ENCODE measurements at places on chromosomes 12 and 14. TPM values are rescaled to one million over a fixed set of nuclear protein-coding genes. Genes with fewer than 3 reads are reported as not detected.

The RDH5 gene
- 4.2 TPM for total RNA-seq

The CIDEB gene
- 34.0 TPM for total RNA-seq

The RNF212B gene
- not detected for total RNA-seq

The EML1 gene
- total RNA-seq: 23.6 TPM

The CCNK gene
- 5.3 TPM for total RNA-seq

The ZNF891 gene
- total RNA-seq: 2.0 TPM

DNA sequence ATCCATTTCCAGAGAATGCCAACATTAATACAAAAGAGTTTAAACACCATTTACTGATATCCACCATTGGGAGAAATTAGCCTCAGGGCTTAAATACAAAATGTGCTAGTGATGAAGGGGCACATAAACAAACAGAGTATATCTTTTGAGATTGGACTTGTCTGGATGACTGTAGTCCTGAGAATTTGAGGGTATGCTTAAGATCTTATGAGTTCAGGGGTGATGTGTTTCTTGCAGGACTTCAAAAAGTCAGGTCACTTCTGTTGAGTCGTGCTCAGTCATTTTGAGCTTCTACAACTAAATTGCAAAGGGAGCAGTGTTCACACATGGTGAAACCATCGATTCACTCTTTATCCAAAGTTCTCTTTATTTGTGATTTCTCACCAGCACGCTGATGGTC lies 425.7 kb downstream of the ATP23 start:
- DNase-seq: no peak

- DNase-seq: no peak
Measured at GRCh38 chr12:68479896-68480291, 130.8 kb upstream of the RAP1B start.

GRCh38 chr14:89317051-89317691 lies 99.9 kb downstream of the FOXN3 start:
- DNase-seq: no peak
